ENCODE measurements at places on chromosomes 5 and 9. TPM values are rescaled to one million over a fixed set of nuclear protein-coding genes. Genes with fewer than 3 reads are reported as not detected.

The DDX4 gene
- not detected for polyA plus RNA-seq

The RASGEF1C gene
- polyA plus RNA-seq, result not detected

The OR1J2 gene
- polyA plus RNA-seq, result not detected

The PCDHGB5 gene
- 0.09 TPM for polyA plus RNA-seq

The LRRTM2 gene
- polyA plus RNA-seq, result not detected

The OGN gene
- 0.18 TPM for polyA plus RNA-seq

The C1QTNF3 gene
- 0.52 TPM for polyA plus RNA-seq

The PCAT7 gene
- not detected for polyA plus RNA-seq

The ABO gene
- not detected for polyA plus RNA-seq

The MARVELD2 gene
- polyA plus RNA-seq, result 1.1 TPM

The RORB gene
- polyA plus RNA-seq, result not detected

The TMC1 gene
- polyA plus RNA-seq, result not detected

The SOHLH1 gene
- not detected for polyA plus RNA-seq

The LCN1 gene
- not detected for polyA plus RNA-seq

The DMRTA1 gene
- not detected for polyA plus RNA-seq

The DMRT1 gene
- polyA plus RNA-seq, result not detected

The RGS14 gene
- polyA plus RNA-seq, result 100 TPM

The HAVCR2 gene
- 2.2 TPM for polyA plus RNA-seq

The CYLC2 gene
- polyA plus RNA-seq, result not detected

The SEMA4D gene
- 114 TPM for polyA plus RNA-seq

The TYRP1 gene
- not detected for polyA plus RNA-seq

The GPRIN1 gene
- not detected for polyA plus RNA-seq

The CDKN2B gene
- polyA plus RNA-seq, result not detected

The ESM1 gene
- polyA plus RNA-seq, result not detected

The DDX46 gene
- polyA plus RNA-seq, result 23.7 TPM

The TMEM250 gene
- polyA plus RNA-seq, result 42.2 TPM

The PLGRKT gene
- polyA plus RNA-seq, result 41.9 TPM

The SPATA31E1 gene
- not detected for polyA plus RNA-seq

The NOP16 gene
- polyA plus RNA-seq, result 26.9 TPM

The ALDH1A1 gene
- not detected for polyA plus RNA-seq

The ADAMTSL2 gene
- 0.19 TPM for polyA plus RNA-seq

The PCDHA2 gene
- polyA plus RNA-seq, result not detected

The CAPSL gene
- polyA plus RNA-seq, result not detected

The RHOBTB3 gene
- 7.7 TPM for polyA plus RNA-seq

The PDE6A gene
- polyA plus RNA-seq, result 0.11 TPM

The ADRA1B gene
- polyA plus RNA-seq, result not detected

The SPRY4 gene
- not detected for polyA plus RNA-seq

The PRRC1 gene
- polyA plus RNA-seq, result 41.4 TPM

The POU4F3 gene
- not detected for polyA plus RNA-seq

Measured in naive thymus-derived CD4-positive, alpha-beta T cell (primary cell).